NCI-H1092 (cell line): ENCODE measurements at places on chromosomes 3 and 15.

DNA sequence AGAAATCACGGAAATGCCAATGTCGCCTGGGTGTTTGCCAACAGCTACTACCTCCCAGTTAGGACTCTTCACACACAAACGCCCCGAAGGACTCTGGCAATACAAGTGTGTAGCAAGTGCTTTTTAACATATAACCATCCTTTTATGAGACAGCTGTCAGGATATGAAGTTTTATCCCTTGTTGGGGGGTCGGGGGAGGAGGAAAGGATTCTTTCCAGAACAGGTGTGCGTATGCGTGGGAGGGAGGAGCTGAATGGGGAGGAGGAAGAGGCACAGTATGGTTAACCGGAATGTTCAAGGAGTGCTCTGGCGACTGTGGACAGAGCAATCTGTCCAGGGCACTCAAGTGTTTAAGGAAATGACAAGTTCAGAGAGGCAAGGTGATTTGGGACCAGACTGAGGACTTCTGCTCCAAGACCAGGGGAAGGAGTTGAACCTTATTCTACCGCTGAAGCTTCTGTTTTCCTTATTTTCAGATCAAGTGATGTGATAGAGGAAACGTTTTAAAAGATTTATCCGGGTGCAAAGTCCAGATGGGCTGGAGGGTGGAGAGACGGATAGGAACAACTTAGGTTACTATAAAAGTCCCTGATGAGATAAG lies 1.3 kb downstream of the TSPAN3 start:
- no peak for DNase-seq

DNA sequence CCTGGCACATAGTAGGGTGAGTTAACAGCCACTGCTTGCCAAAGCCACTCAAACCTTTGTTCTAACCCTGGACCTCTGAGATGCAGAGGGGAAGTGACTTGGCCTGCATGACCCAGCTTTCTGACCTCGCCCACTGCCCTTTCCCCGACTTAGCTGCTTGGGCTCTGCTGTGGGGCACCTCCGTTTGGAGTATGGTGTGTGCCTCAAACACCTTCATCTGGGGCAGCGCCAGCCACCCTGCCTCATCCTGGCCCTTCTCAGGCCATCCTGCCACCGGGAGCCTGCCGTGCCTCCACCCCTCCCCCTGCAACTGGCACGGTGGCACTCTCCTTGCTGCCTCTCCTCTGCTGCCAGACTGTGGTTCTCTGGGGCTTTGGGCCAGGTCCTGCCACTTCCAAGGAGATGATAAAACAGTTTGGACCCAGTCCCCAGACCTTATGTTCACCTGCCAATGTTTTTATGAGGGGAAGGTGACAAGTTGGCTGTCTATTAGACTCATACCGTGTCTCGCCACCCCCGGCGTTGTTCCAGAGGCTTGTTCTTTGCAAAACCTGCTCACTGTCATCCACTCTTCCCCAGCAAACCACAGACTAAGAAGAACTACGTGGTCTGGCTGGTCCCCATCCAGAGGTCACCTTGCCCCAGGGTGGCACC lies 32.2 kb downstream of the SLC6A6 start:
- no peak for DNase-seq

DNA sequence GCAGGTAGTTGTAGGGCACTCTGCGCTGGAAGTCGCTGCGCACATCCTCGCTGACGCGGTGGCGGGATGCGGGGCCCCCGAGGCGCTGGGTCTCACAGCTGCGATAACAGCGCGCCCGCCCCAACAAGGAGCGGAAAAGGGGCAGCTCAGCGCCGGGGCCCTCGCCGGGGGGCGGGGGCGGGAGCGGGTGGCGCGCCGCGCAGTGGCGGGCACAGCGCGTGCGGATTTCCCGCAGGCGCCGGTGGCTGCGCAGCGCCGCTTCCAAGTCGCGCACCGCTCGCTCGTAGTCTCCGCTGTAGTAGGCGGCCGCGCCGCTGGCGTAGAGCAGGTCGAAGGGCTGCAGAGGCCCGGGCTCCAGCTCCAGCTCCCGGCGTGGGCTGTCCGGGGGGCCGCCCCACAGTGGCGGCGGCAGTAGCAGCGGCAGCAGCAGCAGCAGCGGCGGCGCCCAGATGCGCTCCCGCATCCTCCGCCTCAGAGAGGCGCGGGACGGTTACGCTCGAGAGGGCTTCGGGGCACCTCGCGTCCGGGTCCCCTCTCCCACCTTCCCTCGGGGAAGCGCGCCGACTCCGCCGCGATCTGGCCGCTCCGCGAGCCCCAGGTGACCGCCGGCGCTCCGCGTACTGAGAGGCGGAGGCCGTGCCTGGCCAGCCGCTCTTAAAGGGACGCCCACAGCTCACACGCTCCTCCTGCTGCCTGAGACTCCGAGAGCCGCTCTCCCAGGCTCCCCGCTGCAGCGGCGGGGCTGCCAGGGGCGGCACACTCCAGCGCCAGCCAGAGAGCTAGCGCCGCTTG lies at the start of gene P3H2:
Gene P3H2, minus strand, starts transcription at position 629 of the 792 bp plus-strand sequence. Its CDS starts 166 bp downstream, at position 463.
- DNase-seq = peak; percentile 48

DNA sequence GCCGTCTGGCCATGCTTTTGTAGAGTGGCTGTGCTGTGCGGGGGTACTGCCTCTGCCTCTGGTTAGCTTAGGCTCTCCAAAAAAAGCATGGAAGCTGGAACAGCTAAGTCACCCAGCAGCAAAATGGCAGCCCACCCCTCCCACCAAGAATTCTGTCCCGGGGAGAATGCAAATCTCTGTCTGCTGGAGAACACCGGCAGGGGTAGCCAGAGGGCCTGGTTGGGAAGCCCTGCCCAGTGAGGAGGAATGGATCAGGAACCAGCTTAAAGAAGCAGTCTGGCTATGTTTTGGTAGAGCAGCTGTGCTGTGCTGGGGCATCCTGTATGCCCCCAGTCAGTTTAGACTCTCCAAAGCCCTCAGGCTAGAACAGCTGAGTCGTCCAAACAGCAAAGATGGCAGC lies 56.2 kb upstream of the PTPRG start:
- no peak for DNase-seq

DNA sequence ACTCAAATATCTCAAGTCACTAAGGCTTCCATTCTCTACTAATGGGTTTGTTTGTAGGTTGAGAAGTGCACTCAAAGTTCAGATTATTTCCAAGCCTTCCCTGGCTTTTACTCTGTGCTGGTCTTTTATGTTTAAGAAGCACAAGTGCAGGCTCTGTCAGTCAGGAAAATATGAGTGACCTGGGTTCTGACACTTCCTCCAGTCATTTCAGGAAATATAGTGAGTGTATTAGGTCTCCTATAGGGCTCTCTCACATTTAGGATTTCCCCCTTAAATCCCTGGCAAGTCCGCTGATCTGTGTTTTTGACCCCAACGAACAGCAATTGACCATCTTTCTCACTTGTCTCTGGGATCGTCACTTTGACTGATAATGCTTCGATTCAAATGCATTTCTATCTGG lies 210.2 kb downstream of the ARPP21 start:
- DNase-seq = no peak

DNA sequence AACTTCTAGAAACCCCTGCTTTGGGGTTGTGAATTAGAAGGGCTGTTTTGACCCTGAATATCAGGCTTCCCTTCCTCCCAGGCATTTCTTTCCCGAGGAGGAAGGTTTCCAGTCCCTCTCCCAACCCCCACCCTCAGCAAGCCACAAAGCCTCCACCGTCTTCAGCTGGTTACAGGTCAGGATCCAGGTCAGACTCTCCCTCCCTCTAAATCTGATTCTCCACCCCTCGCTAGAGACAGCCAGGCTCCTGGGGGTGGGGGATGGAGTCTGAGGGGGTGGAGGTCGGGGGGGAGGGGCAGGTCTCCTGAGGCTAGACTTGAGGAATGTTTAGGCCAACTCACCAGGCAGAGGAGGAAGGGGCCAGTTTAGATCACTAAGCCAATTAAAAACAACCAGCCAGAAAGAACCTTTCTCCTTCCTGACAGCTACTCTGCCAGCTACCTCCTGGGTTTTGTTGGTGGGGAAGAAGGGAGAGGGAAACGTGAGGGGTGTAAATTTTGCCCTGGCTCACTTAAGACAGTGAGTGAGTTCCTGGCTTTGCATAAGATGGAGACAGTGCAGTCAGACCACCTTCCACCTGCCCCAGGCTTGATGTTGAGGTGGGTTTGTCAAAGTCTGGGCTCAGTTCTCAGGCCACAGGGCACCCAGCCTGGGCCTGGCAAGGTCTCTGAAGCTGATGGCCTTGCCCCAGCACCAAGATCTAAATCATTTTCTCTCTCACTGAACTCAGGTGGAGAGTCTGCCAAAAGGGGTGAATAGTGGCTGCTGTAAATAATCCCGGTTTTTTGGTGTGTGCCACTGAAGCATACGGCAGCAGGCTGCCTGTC lies 19.5 kb downstream of the BMF start:
- no peak for DNase-seq

DNA sequence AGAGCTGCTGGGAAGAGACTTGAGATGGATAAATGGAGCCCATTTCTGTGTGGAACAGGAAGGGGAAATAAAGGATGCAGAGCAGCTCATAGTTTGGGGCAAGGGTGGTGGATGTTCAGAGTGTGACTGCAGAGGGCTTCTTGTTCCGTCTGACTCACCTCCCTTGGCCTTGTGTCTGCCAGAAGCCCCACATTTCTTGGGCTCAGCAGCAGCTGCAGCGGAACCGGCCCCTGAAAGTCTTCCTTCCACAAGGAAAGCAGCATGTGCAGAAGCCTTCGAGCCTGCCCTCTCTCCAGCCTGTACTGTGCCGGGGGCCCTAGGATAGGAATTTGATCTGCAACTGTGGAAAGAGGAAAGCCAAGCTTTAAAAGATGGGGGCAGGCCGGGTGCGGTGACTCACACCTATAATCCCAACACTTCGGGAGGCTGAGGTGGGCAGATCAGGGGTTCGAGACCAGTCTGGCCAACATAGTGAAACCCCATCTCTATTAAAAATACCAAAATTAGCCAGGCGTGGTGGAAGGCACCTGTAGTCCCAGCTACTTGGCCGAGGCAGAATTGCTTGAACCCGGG lies 11.5 kb downstream of the CDAN1 start:
- DNase-seq = no peak

GRCh38 chr3:97338375-97338774 lies 426.2 kb upstream of the ARL6 start:
- no peak for DNase-seq

DNA sequence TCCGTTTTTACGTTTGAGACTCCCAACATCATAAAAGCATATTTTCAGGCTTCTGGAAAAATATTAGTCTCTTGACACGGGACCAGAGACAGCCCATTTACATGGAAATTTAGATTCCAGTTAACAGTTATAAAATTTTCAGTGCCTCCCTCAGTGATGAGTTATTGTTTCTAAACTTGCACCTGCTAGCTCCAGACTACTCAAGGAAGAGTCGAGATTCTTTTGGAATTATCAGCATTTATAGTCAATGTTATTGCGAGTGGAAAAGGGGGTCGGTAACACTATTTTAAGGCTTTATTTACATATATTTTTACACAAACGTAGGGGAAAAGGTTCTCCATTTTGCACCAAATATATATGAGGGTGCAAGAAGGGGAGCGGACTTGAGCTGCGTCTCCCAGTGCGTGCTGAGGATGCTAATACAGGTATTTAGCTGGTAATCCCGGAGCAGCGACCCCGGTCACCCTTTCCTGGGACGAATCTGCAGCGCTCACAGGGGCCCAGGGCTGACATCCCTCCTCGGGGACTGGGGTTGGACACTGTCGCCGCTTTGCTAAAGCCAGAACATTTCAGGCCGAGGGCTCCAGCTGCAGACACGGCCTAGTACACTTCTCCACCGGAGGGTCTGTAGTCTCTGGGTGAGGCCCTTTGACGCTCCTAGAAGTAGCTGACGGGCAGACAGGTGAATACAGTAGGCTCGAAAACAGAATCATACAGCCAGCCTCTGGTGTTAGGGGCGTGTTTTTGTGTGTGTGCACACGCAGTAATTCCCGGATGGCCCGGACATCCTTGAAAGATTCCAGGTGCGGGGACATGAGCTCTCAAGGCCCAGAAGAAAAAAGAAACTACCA lies 729 bp upstream of the ZBTB11 start:
- no peak for DNase-seq

DNA sequence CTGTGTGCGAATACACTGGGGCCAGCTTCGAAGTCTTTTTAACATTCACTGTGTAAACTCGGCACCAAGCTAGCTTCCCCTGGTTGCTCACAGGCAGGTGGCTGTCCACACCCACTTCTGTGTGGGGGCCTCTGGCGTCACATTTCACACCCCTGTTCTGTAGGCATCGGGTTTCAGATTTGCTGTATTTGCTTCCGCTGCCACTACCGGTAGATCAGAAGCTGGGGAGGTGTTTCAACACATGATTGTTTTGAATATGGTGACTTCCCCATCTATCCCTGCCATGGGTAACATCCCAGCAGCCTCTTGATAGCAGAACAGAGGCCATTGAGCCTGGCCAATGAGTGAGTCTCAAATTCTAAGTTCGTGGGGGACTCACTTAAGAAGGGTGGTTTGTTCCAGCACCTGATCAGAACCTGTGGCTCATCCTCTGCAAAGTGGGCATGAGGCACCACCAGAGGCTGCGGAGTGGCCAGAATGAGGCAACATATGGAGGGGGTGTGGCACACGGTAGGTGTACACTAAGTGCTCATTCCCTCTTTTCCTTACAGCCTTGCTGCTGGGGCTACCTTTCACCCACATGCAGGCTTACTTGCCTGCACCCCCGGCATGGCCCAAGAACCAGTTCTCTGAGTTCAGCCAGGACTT lies 61.5 kb downstream of the IQSEC1 start:
- no peak for DNase-seq
